ENCODE measurements at places on chromosomes 5 and 9.

DNA sequence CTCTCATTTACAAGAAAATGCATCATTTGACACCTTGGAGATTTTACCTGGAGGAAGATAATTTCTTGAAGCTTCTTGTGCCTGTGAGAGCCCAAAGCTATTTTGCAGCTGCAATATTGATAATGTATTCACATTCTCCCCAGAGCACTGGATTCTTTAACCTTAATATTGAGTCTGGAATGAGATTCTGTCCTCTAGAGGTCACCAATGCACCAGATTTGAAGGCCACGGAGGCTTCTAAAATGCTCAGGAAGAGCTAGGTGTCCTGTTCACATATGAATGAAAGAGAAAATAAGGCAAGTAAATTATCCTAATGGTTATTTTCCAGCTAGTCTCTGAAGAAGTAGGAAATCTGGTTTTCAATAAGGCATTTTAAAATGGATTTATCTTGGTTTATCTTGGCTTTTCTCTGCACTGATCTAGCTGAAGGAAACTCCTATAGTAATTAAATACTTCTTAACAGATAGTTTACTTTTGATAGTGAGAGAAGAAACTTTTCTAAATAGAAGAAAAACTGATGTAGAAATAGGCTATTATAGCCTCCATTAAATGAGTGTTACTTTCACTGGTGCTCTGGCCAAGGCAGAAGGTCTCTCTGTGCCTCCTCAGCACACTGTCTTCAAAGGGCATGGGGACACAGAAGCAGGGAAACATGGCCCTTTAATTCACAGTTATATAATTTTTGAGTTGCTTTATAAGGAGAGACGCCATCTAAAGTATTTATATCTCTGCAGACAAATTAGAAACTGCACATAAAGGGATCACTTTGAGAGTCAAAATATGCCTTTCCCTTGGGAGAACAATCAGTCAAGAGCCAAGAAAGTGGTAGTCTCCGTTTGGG is 297.0 kb upstream of the ACTBL2 start:
- peak; percentile 61 for DNase-seq

DNA sequence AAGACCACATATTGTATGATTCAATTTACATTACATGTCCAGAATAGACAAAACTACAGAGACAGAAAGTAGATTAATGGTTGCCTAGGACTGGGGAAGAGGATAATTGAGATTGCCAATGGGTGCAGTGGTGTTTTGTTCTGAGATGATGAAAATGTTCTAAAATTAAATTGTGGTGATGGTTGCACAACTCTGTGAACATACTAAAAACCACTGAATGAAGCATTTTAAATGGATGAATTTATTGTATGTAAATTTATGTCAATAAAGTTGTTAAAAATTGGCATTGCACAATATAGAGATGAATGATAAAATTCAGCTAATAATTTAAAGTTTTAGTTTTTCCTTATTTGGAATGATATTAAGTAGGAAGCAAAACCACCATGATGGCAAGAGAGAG is 109.5 kb upstream of the NR4A3 start:
- DNase-seq, result no peak

DNA sequence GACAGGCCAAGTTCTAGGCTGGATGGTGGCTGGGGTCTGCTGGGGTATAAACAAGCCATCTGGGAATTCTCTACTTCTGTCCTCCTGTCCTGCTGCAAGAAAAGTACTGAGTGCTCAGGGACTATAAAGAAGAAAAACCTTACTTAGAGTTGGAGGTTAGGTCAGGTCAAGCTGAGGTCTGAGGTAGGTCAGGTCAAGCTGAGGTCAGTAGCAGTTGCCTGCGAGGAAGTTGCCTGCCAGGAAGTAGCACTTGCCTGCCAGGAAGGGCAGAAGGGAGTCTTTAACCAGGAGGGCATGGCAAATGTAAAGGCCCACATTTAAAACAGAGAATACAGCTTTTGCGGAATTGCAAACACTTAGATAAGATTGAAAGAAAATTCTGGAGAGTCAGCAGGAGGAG is 51.3 kb upstream of the PRLR start:
- DNase-seq, result no peak

GRCh38 chr5:98975223-98975622 is 46.4 kb upstream of the CHD1 start:
- no peak for DNase-seq

DNA sequence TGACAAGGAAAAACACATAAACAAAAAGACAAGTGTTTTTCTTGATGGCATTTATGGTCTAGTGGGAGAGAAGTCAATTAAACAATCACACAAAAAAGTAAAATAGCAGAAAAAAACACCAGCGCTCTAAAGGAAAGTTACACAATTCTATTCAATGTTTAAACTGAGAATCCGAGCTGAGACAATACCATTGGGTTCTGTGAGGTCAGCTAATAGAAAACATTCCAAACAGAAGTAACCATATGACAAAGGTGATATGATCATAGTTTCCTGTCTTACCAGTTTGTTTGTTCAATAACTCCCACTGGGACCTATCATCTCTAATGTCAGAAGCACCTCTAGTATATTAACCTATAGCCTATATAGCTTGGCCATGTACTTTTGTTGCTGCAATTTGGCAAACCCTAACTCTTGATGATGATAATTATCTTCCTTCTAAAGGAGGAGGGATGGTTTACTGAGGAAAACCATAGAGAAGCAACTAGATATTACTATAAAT is 1030.0 kb downstream of the CDH12 start:
- no peak for DNase-seq

GRCh38 chr5:42984307-42984706 is 55.8 kb downstream of the ANXA2R start:
- DNase-seq, result no peak

GRCh38 chr5:139796061-139796806 is 626 bp downstream of the PSD2 start:
- DNase-seq, result no peak

GRCh38 chr5:32707418-32707997 is 3.6 kb upstream of the NPR3 start:
- DNase-seq, result no peak

DNA sequence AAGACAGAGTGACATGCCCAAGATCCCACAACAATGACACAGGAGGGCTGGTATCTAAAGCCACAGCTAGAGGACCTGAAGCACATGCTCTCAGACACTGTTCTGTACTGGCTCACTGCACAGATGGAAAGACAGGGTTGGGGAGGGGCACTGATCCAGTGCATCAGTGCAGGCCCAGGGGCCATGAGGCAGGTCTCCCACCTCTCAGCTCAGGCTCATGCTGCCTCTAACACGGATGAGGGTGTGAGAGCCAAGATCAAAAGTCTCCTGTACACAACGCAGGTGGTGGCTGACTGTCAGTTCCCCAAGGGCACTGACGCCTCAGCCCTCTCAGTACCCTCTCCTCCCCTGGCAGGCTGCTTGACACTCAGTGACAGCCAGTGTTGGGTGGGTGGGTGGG is 10.9 kb downstream of the RAPGEF1 start:
- DNase-seq, result no peak

DNA sequence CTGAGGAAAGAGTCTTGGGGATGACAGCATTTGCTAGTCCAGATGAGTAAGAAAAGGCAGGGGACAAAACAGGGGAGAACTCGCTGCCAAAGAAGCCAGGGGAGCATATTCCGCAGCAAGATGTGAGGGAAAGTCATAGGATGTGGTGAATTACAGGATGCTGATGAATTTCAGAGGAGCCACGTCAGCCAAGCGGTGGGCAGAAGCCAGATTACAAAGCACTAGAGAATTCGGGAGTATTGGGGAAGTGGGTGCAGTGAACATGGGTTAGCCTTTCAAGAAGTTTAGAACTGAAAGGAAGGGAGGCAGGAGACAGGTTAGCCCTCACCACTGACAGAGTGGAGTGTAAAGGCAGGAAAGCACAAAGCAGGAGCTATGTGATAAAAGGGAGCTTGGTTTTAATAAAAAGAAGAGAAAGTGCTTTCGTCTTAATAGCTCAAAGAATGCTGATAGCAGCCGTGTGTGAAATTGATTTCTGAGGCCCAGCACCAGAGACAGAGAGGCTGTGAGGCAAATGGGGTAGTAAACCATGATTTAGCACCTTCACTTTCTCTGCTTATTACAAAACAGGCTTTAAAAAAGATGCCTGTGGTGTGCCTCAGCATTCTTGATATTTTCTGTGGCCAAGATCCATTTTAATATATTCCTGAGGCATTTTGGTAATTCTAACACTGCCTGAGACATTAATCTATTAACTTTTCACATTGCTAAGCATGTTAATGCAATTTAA is 16.9 kb downstream of the ADAMTSL1 start:
- peak; percentile 97 for DNase-seq

- no peak for DNase-seq
Observed at GRCh38 chr5:180495292-180495691, 1.1 kb downstream of the CNOT6 start.

Measured in HFF-Myc (cell line).